ENCODE measurements at places on chromosomes 5 and 9.
A peak's percentile ranks its signal among the peaks of the same experiment; 100 is the strongest.

DNA sequence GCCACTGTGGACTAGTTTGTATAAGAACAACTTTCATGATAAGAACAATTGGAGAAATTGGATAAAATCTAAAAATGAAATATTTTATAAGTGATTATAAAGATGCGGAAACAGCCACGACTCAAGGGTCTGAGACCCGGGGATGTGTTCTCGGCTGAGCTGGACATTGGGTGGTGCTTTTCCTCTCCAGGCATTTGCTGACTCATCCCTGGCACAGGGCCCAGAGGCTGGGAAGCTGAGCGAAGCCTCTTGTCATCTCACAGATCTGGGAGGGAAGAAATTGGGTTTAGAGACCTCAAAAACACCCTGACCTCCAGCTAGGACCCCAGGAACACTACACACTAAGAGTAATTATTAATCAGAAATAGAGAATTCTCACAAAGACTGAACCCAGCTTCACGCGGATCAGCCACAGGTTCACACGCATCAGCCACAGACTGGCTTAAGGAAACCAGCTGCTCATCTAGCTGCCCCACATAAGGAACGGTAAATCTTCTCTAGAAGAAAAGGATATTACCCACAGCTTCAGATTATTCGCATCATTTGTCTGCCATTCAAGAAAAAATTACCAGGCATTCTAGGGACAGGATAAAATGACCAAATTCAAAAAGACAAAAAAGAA lies 2.8 kb upstream of the OR2V1 start:
- DNase-seq, result no peak

- no peak for DNase-seq
Measured at GRCh38 chr5:4054092-4054491, 458.5 kb downstream of the IRX1 start.

- DNase-seq, result no peak
Measured at GRCh38 chr5:7960142-7960541, 91.2 kb downstream of the MTRR start.

- DNase-seq, result no peak
Measured at GRCh38 chr9:115590011-115590410, 472.1 kb upstream of the TNC start.

- no peak for DNase-seq
Measured at GRCh38 chr9:93007529-93008058, 50.9 kb upstream of the SUSD3 start.

- no peak for DNase-seq
Measured at GRCh38 chr5:90096415-90097081, 313.0 kb downstream of the CETN3 start.

DNA sequence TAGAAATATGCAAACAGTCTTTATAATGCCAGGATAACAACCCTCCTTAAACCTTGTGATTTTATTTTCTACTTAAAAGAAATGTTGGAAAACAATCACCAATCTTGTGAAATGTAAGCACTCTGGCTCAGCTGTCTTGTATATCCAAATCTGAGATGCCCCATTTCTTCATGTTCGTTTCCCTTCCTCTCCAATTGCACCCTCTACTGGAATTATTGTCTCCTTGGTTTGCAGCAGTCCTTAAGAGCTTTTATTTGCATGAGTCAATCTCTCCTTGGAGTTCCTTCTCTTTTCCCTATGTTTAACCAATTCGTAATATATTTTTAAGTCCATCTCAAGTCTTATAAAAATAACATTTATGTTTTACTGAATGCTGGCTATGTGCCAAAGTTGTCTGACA lies 362.0 kb upstream of the CDH10 start:
- no peak for DNase-seq

DNA sequence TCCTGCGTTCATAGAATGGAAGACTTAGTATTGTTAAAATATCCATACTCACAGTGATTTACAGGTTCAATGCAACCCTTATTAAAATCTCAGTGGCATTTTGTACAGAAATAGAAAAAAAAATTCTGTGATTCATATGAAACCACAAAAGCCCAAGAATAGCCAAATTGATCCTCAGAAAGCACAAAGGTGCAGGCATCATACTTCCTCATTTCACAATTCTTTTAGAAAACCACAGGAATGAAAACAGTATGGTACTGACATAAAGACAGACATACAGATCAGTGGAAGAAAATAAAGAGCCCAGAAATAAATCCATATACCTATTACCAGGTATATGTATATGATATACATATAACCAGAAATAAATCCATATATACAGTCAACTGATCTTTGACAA lies 86.8 kb upstream of the MEGF10 start:
- DNase-seq, result no peak

GRCh38 chr9:2524601-2525000 lies 97.0 kb upstream of the VLDLR start:
- DNase-seq, result no peak

- DNase-seq, result peak; percentile 35
Measured at GRCh38 chr5:95822542-95823181, at the start of gene GLRX. GLRX (minus strand) TSS chr5:95822726; CDS start chr5:95822662, 64 bp downstream.

- no peak for DNase-seq
Measured at GRCh38 chr9:20702570-20702969, 18.5 kb downstream of the FOCAD start.

Measured in stimulated activated CD4-positive, alpha-beta T cell treated with anti-CD3 and anti-CD28 coated beads, Interleukin-4, amount 100 ng/mL, for 4 hours (primary cell).